ENCODE measurements at places on chromosomes 2 and 18.

DNA sequence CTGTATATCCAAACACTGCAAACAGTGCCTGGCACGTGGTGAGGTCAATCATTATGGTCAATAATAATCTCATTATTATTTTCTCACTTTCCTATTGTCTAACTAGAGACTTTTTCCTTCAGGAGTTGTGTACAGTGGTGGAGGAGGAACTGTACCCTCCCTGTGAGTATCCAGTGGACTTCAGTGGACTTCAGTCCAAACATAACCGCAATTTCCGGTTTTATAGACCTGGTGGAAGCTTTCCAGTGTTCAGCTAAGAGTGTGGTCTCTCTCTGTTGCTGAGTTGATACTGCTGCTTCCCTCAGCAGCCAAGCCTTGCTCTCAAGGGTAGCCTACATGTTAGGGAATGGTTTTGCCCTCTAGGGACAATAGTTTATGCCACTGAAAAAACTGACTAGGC is 447.1 kb downstream of the TMEM182 start:
- DNase-seq = no peak

DNA sequence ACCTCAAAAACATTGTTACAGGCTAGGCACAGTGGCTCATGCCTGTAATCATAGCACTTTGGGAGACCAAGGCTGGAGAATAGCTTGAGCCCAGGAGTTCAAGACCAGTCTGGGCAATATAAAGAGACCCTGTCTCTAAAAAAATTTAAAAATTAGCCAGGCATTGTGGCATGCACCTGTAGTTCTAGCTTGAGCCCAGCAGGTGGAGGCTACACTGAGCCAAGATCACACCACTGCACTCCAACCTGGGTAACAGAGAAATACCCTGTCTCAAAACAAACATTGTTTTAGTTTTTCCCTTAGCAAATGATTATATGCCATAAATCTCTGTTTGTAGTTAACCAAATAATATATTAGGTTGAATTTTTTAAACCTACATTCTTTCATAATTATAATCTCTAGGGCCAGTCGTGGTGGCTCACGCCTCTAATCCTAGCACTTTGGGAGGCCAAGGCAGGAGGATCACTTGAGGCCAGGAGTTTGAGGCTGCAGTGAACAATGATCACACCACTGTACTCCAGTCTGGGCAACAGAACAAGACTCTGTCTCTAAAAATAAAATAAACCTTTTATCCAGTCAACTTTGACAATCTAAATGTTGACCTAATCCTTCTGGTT is 13.3 kb upstream of the CYP20A1 start:
- DNase-seq = peak; percentile 31

DNA sequence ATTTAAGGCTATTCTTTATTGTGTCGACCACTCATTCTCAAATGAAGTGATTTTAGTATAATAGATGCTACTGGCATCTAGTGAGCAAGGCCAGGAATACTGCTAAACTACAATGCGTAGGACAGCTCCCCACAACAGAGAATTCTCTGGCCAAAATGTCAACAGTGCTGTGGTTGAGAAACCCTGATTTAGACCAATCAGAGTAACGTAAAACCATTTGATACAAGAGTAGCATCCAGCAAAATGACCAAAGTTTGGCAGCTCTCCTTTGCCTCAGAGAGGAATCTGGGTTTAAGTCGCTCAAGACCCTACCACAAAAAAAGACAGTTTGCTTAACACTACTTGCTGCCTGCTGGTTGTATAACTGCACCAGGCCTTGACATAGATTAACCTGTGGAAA is 37.0 kb upstream of the TTN start:
- no peak for DNase-seq

GRCh38 chr2:141316606-141317005 is 814.2 kb downstream of the LRP1B start:
- DNase-seq = no peak

DNA sequence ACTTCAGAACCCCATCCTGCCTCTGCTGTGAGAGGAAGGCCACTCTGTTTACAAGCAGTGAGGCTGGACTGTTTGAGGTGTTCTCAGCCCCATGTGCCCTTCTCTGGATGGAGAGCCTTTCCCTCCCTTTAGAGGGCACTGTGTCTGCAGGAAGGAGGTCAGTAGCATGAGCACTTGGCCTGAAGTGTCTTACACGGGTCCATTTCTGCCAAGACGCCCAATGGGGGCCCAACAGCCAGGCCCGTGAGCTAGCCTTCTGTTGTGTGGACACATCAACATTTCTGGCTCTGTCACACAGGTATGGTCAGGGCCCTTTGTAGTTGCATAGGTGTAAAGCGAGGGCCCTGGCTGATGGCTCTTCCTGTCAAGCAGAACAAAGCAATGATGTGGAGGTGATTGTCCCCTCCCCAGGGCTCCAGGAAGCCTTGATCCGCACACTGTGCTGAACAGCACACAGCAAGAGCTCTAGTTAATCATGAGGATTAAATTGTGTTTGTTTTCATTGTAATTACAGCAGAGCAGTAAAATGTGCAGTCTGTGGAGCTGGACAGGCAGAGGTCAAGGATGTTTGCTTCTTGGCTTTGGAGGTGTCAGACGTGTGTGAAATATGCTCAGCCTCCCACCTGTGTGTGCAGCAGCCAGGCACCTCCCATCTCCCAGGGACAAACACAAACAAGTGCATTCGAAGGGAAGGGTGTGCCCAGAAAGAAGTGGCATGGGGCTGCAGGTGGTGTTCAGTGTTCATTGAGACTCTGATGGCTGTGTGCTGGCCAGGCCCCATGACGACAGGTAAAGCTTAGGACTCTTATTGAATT is 132.1 kb downstream of the SH3RF3 start:
- no peak for DNase-seq

- no peak for DNase-seq
Observed at GRCh38 chr2:40386177-40386576, 65.7 kb downstream of the SLC8A1 start.

DNA sequence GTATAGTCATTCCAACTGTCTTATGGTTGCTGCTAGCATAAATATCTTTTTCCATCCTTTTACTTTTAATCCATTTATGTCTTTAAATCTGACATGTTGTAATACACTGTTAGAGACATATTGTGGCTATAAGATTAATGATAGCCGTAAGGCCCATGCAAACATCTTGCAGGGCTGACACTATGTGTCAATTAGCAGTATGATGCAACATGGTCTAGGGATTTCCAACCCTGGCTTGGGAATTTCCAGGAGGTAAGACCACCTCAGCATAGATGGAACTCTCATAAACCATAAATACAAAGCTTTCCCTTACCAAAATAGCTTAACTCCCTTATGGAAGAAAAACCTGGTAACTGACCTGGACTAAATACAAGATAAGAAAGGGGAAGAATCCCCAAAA is 16.5 kb downstream of the SCLY start:
- DNase-seq = no peak

DNA sequence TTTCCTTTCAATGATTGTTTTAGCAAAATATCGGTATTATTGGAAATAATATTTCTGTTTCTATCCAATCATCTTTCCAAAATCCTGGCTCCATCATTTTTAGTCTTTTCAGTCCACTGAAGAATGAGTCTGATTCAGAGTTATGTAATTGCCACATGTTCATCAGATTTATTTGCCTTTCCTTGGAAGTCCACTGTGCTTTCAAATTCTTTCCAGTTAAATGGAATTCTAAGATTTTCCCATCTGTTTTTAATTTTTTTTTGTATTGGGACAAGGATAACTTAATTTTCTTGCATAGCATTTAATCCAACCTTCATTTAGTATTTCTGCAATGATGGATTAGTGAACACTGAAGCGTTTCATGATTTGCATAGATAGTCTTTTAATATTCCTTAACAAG is 521.5 kb upstream of the NRXN1 start:
- DNase-seq = no peak

GRCh38 chr2:148814143-148814859 is 60.7 kb upstream of the KIF5C start:
- no peak for DNase-seq

- no peak for DNase-seq
Observed at GRCh38 chr2:127170452-127171197, 49.5 kb downstream of the CYP27C1 start.

DNA sequence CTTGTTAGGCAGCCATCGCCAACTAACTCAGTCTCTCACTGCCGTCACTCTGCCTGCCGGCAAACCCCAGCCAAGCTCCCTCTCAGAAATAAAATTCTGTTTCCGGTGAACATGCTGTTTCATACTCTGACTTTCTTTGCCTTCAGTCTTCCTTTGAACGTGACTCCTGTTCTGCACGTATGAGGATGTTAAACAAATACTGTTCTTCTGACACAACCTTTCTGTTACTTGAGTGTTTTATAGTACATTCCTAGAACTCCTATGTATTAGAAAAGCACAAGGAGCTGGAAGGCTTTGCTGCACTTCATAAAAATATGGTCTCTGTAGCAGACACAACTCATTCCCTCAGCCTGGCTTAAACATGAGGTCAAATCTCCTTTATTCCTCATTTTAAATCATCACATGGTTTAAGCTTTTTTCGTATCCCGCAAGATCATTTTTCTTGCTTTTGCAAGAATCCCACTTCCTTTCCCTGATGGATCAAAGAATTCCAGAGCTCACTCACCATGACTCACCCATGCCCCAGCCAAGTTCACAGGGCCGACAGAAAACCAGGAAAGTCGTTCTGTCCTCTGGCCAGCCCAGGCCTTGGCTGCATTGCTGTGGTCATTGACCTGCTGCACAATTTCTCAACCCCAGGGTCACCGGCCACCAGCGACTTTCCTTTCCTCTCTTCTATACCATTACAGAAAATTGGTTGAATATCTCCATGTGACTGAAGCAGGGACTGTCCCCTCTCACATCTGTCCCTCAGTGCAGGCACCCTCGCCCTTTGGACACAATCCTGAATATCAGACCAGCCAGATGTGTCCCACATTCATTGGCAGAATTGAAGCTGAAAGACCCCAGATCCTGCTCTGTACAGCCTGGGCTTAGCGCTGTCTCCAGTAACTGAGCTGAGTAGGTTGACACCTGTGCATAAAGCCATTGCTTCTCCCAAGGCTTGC is 183.1 kb upstream of the ARL4C start:
- DNase-seq = no peak

- no peak for DNase-seq
Observed at GRCh38 chr2:830419-831224, 120.0 kb upstream of the SNTG2 start.

GRCh38 chr2:53535234-53535840 is 232.3 kb upstream of the CHAC2 start:
- DNase-seq = no peak

GRCh38 chr2:138060301-138060635 is 96.0 kb downstream of the HNMT start:
- DNase-seq = no peak

GRCh38 chr2:200431996-200432705 is 77.7 kb downstream of the KCTD18 start:
- no peak for DNase-seq

GRCh38 chr2:48860380-48860779 is 104.9 kb upstream of the LHCGR start:
- DNase-seq = no peak
